ENCODE measurements at places on chromosomes 2 and 18. TPM values are rescaled to one million over a fixed set of nuclear protein-coding genes. Genes with fewer than 3 reads are reported as not detected.
A peak's percentile ranks its signal among the peaks of the same experiment; 100 is the strongest.

- H3K4me1 ChIP-seq = no peaks in the 10 kb centered on the region
- no peak overlapping the region for H3K27ac ChIP-seq
- H3K36me3 ChIP-seq = no peaks in the 10 kb centered on the region
- peaks cover 6% of the 10 kb centered on the region for H3K27me3 ChIP-seq
- no peak for DNase-seq
- no peak overlapping the region for H3K4me3 ChIP-seq
Measured at GRCh38 chr18:59787998-59788790, 91.0 kb upstream of the CCBE1 start.

The MLPH gene
- total RNA-seq = not detected

The IL18RAP gene
- 37.1 TPM for total RNA-seq

The SRD5A2 gene
- total RNA-seq = not detected

- H3K27me3 ChIP-seq = peaks cover 12% of the 10 kb centered on the region
- H3K36me3 ChIP-seq = no peaks in the 10 kb centered on the region
- DNase-seq = no peak
- no peak overlapping the region for H3K4me3 ChIP-seq
- H3K4me1 ChIP-seq = peaks cover 17% of the 10 kb centered on the region
- H3K27ac ChIP-seq = no peak overlapping the region
Measured at GRCh38 chr2:69453475-69454129, 16.4 kb upstream of the NFU1 start.

The TNFAIP6 gene
- not detected for total RNA-seq

The UGT1A3 gene
- total RNA-seq = not detected

The DCDC2C gene
- not detected for total RNA-seq

GRCh38 chr2:232455426-232456255 is at the start of gene ALPI:
ALPI (plus strand) TSS chr2:232456153; CDS start chr2:232456200, 47 bp downstream.
- no peaks in the 10 kb centered on the region for H3K36me3 ChIP-seq
- no peak within 1 kb of the TSS for H3K4me3 ChIP-seq
- peaks cover 5% of the 10 kb centered on the region for H3K27me3 ChIP-seq
- no peak within 1 kb of the TSS for H3K27ac ChIP-seq

- DNase-seq = no peak
- H3K27me3 ChIP-seq = no peaks in the 10 kb centered on the region
- no peak overlapping the region for H3K27ac ChIP-seq
- H3K36me3 ChIP-seq = no peaks in the 10 kb centered on the region
Measured at GRCh38 chr2:30931841-30932407, 124.7 kb upstream of the CAPN13 start.

- H3K27ac ChIP-seq = no peak overlapping the region
- H3K4me3 ChIP-seq = no peak overlapping the region
- H3K27me3 ChIP-seq = no peaks in the 10 kb centered on the region
- no peaks in the 10 kb centered on the region for H3K4me1 ChIP-seq
- H3K36me3 ChIP-seq = no peaks in the 10 kb centered on the region
Measured at GRCh38 chr18:56955490-56955889, 191.4 kb upstream of the BOD1L2 start.

The STAMBP gene
- 56.0 TPM for total RNA-seq

The DYTN gene
- total RNA-seq = not detected

DNA sequence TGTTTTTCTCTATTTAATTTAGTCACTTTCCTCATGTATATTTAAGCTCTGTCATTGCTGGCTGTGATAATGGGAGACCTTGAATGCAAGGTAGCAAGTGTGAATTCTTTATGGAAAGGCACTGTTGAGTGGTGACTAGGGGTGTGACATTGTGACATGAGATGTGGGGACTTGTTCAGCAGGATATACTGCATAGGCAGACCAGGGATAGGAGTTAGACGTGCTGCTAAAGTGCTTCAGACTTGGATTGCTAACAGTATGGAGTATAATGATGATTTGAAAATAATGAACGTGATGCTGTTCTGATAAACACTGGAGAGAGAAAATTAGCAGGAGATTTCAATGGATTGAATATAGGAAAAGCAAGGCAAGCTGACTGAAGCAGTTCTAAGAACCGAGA is 135.1 kb downstream of the NCOA1 start:
- H3K4me1 ChIP-seq = peaks cover 4% of the 10 kb centered on the region
- peaks cover 2% of the 10 kb centered on the region for H3K27me3 ChIP-seq
- DNase-seq = no peak
- no peaks in the 10 kb centered on the region for H3K36me3 ChIP-seq

DNA sequence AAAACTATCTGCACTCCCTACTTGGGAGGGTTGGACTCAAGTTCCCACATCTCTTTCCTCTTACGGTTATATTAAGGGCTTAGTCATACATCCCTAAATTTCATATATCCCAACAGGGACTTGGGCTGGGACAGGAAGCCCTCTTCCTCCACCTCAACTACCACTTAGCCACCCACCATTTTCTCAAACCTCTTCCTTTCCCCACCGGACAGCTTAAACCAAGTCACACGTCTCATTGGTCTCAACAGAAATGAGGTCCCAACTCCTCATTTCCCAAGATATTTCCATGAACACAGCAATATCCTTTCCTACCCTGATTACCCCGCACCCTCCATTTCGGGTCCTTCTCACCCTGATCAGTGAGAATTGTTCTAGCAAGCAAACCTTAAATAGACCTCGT is 736 bp downstream of the ZSCAN30 start:
- DNase-seq = no peak
- no peaks in the 10 kb centered on the region for H3K27me3 ChIP-seq
- H3K36me3 ChIP-seq = peaks cover 39% of the 10 kb centered on the region
- peak overlapping the region; percentile 99 for H3K27ac ChIP-seq
- H3K4me1 ChIP-seq = peaks cover 41% of the 10 kb centered on the region
- peak overlapping the region; percentile 100 for H3K4me3 ChIP-seq

- no peak overlapping the region for H3K4me3 ChIP-seq
- peaks cover 17% of the 10 kb centered on the region for H3K27me3 ChIP-seq
- no peak for DNase-seq
- H3K27ac ChIP-seq = no peak overlapping the region
- no peaks in the 10 kb centered on the region for H3K36me3 ChIP-seq
Measured at GRCh38 chr2:10831400-10831985, 18.9 kb upstream of the PDIA6 start.

The IAH1 gene
- 78.6 TPM for total RNA-seq

- H3K27me3 ChIP-seq = peaks cover 46% of the 10 kb centered on the region
- peak overlapping the region; percentile 88 for H3K4me3 ChIP-seq
- peaks cover 31% of the 10 kb centered on the region for H3K4me1 ChIP-seq
- peaks cover 4% of the 10 kb centered on the region for H3K36me3 ChIP-seq
Measured at GRCh38 chr2:169363560-169364150, 1.3 kb upstream of the LRP2 start.

- no peak overlapping the region for H3K27ac ChIP-seq
- no peaks in the 10 kb centered on the region for H3K4me1 ChIP-seq
- H3K36me3 ChIP-seq = no peaks in the 10 kb centered on the region
- no peaks in the 10 kb centered on the region for H3K27me3 ChIP-seq
- no peak overlapping the region for H3K4me3 ChIP-seq
Measured at GRCh38 chr2:212266297-212266696, 272.3 kb downstream of the ERBB4 start.

GRCh38 chr2:18214936-18215335 is 336.5 kb downstream of the KCNS3 start:
- no peak overlapping the region for H3K4me3 ChIP-seq
- H3K36me3 ChIP-seq = no peaks in the 10 kb centered on the region
- no peak overlapping the region for H3K27ac ChIP-seq
- DNase-seq = no peak
- H3K4me1 ChIP-seq = no peaks in the 10 kb centered on the region
- no peaks in the 10 kb centered on the region for H3K27me3 ChIP-seq

DNA sequence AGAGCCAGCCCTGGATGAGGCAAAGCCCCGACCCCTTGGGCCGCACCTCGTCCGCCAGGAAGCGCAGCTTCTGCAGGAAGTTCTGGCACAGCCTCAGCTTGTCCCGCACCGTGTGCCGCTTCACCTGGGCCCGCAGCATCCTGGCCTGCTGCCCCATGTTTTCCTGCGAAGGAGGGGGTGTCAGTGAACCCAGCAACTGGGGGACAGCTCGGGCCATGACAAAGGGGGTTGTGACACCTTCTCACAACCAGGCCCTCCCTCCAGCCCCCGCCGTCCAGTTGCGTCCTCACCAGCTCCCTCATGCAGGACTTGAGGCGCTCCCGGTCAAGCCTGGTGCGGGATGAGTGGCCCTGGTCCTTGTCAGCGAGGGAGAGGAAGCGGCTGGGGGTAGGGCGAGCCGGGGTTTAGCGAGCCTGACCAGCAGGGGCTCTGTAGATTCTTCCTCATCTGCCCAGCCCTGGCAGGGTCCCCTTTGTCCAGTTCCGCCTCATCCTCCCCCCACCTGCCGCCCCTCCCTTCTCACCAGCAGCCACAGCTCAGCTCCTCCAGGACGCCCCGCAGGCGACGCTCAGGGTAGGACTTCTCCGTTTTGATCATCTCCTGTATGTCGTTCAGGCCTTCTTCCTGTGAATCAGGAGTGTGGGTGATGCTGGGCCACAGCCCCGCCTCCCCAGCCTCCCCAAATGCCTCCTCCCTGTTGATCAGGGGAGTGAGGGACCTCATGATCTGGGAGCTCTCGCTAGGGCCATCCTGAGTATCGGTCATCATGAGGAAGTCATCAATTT is 606 bp downstream of the OTOF start:
- DNase-seq = no peak
- H3K4me1 ChIP-seq = peaks cover 8% of the 10 kb centered on the region
- H3K27ac ChIP-seq = peak overlapping the region; percentile 96

DNA sequence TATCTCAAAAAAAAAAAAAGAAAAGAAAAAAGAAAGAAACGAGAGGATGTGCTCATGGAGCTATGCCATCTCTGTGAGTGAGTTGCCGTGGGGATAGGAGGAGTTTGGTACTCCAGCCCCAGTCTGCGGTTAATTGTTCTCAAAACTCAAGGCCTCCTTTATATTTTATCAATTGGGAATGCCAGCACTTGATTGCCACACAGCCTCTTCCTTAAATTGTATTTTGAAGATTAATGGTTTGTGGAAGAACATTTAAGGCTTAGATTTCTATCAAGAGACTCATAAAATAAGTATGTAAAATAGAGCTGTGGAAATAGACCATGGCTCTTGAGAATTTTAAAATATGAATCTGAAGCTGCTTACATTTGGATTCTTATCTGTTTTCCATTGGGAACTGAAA is 29.8 kb downstream of the KCNE4 start:
- H3K4me3 ChIP-seq = no peak overlapping the region
- no peaks in the 10 kb centered on the region for H3K36me3 ChIP-seq
- H3K4me1 ChIP-seq = no peaks in the 10 kb centered on the region
- H3K27me3 ChIP-seq = peaks cover 4% of the 10 kb centered on the region
- no peak for DNase-seq

DNA sequence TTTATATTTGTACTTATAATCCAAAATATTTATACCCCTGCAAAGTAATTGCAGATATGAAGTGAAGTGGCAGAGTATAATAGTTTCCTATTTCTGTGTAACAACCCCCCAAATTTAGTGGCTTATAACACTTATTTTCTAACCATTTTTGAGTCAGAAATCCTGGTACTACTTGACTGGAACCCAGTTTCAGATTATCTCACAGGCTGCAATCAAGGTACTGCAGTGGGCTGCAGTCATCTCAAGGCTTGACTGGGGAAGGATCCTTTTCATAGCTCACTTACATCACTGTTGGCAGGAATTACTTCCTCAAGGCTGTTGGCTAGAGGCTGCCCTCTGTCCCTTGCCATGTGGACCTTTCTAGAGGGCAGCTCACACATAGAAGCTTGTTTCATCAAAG is 558.2 kb upstream of the PKDCC start:
- no peaks in the 10 kb centered on the region for H3K4me1 ChIP-seq
- no peak overlapping the region for H3K27ac ChIP-seq
- no peaks in the 10 kb centered on the region for H3K36me3 ChIP-seq

DNA sequence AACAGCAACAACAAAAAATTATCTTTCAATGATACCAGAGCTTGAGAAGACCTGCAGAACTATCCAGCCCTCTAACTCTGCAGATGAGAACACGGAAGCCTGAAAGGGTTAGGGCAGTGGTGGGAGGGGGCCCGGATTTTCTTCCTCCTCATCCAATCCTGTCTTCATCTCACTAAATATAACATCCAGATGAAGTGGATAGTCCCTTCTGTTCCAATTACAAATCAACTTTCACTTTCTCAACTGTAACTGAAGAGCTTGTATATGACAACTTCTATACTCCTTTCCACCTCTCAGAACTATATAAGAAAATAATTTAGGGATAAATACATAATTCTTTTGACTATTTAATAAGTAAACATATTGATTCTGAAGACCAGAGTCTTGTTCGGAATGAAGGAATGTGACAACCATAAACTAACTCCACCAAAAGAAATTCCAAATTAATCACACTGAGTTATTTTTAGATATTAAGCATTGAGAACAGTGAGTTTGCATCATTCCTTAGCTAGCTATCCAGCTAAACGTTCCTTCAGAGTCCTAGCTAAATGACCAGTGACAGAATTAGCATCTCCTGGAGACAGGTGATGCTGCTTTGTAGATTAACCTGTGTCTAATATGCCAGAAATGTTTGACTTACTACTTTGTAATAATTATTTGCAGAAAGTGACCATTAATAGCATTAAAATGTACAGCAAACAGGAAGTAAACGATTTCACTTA is 32.7 kb downstream of the SFT2D3 start:
- no peaks in the 10 kb centered on the region for H3K27me3 ChIP-seq
- H3K4me1 ChIP-seq = peaks cover 13% of the 10 kb centered on the region
- no peak overlapping the region for H3K27ac ChIP-seq
- no peak for DNase-seq
- peaks cover 16% of the 10 kb centered on the region for H3K36me3 ChIP-seq
- no peak overlapping the region for H3K4me3 ChIP-seq

DNA sequence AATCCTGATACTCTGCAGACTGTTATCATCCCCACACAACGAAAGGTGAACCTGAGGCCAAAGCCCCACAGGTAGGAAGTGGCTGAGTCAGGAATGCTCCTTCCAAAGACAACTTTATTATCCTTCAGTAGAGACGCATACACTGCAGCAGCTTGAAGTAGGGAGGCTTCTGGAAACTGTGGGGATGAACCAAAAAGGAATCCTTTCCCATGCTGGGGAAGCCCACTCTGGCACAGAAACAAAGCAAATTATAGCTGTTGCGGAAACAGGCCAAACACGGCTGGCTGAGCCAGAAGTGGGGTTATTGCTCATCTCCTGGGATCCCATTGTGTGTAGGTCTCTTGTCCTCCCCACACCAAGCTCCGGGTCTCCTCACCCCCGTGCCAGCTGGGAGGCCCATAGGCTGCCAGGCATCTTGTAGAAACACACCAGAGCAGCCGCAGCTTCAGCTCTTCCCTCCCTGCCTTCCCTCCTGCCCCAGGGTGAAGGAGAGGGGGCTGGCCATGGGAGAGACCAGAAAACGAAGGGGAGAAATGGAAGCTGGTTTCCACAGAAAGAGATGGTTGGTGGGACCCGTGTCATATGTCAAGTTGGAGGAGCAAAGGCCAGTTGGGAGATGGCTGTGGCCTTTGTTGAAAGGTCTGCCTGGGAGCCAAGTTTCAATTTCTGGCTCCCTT is 176.9 kb upstream of the NABP1 start:
- no peak for DNase-seq
- H3K36me3 ChIP-seq = no peaks in the 10 kb centered on the region
- H3K27ac ChIP-seq = no peak overlapping the region
- no peak overlapping the region for H3K4me3 ChIP-seq
- H3K4me1 ChIP-seq = no peaks in the 10 kb centered on the region

GRCh38 chr2:15293262-15293937 is 267.7 kb downstream of the NBAS start:
- no peaks in the 10 kb centered on the region for H3K27me3 ChIP-seq
- H3K27ac ChIP-seq = no peak overlapping the region
- no peak overlapping the region for H3K4me3 ChIP-seq
- H3K4me1 ChIP-seq = peaks cover 2% of the 10 kb centered on the region

- H3K27ac ChIP-seq = no peak overlapping the region
- H3K4me1 ChIP-seq = no peaks in the 10 kb centered on the region
- H3K4me3 ChIP-seq = no peak overlapping the region
- no peaks in the 10 kb centered on the region for H3K27me3 ChIP-seq
Measured at GRCh38 chr2:11598228-11598731, 64.4 kb downstream of the GREB1 start.

The PGAP1 gene
- total RNA-seq = 30.1 TPM
